Psoas muscle (tissue), 8 donors: ENCODE measurements at places on chromosomes 2 and 18. TPM values are rescaled to one million over a fixed set of nuclear protein-coding genes. Genes with fewer than 3 reads are reported as not detected.

The MGAT5 gene
- 1.1 TPM for polyA plus RNA-seq

DNA sequence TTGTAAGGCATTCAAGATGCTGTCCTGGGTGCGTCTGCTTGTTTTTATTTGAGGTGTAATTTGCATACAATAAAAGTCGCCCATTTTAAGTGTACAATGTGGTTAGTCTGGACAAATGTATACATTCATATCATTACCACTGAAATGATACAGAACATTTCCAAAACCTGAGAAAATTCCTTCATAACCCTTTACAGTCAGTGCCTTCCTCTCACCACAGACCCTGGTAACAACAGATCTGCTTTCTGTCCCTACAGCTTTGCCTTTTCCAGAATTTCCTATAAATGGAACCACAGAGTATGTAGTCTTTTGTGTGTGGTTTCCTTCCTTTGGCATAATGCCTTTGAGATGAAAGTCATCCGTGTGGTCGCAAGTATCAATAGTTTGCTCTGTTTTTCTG is 45.8 kb upstream of the NFU1 start:
- no peak for DNase-seq

GRCh38 chr2:149075853-149076252 is 37.4 kb downstream of the LYPD6B start:
- DNase-seq = no peak

- DNase-seq = no peak
Measured at GRCh38 chr2:27754831-27755230, 16.7 kb upstream of the MRPL33 start.

DNA sequence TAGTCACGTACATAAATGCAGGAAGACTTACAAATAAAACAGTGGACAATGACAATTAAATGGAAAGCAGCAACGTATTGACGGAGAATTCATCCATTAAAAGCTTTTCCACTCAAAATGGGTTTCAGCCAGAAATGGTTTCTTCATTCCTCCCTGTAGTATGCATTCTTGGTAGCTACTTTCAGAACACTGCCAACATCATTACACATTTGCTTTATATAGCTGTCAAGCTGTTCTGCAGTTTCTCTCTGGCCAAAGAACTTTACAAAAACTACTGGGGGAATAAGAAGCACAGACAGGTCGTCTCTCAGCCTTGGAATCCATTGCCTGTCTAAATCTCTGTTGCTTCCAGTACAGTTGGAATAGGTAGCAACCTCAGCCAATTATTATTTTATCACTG is 84.1 kb upstream of the NCKAP5 start:
- DNase-seq = no peak

DNA sequence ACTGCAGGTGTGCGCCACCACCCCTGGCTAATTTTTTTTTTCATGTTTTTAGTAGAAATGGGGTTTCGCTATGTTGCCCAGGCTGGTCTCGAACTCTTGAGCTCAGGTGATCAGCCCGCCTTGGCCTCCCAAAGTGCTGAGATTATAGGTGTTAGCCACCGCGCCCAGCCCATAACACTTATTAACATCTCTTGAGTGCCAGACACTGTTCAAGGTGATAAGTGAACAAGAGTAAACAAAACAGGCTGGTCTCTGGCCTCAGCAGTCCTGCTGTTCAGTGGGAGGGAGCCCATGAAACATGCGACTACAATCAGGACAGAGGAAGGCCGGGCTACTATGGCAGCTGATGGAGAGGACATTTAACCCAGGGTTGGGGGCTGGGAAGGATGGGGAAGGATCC is 42.3 kb downstream of the KCTD1 start:
- no peak for DNase-seq

The CCL20 gene
- polyA plus RNA-seq = 0.36 TPM

DNA sequence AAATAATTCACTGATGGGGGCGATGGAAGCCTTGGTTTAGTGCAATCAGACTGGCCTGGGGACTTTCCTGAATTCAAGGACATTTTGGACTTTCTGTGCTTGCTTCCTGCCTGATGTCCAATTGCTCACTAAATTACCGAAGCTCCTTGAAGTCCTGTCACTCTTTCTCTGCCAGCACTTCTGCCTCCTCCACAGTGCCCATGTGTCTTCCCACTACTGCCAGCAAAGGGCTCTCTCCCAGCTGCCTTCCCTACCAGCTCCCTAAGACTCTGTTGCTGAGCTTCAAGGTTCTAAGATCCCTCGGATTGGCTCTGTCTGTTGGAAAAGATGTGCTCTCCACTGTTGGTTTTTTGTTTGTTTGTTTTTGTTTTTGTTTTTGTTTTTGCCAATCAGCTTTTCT is 158.1 kb downstream of the MTCL1 start:
- DNase-seq = no peak

DNA sequence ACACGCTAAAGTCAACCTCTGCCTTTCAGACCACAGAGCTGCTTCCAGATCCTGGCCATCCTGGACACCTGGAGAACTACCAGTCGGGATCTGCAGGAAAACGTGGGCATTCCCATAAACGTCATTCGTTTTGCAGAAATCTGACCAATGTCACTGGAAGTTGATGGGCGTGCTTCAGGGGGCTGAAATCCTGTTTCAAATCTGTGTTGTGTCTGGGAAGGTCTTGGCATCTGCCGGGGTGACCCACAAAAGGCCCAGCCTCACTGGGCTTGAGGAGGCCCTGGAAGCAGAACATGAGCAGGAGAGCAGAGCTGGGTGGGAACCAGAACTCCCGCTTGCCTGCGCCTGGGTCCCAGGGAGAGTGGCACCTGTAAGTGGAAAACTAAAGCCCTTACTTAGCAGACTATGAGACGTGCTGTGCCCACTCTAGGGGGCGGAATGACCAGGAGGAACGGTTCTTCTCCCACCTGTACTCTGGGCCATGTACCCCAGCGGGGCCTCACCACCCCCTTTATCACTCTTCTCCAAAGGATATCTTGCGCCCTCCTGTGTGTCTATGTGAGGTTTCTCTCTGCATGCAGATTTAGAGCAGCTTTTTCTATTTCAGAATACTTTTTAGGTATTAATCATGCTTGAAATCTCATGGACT is 200.9 kb downstream of the FAM210A start:
- DNase-seq = no peak

DNA sequence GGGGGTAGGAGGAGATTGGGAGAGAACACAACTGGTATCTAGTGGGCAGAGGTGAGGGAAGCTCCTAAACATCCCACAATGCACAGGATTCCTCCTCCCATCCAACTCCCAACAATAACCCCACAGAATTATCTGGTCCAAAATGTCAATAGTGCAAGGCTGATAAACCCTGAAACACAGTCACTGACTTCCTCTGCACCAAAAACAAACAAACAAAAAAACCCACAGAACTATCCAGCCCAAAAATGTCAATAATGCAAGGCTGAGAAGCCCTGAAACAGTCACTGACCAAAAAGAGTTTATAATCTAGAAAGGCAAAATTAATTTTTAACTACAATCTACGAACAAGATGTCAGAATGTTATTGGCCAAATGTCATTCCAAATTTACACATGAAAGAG is 9.8 kb downstream of the TMX3 start:
- DNase-seq = no peak

GRCh38 chr2:44766777-44767176 is 174.7 kb upstream of the SIX3 start:
- DNase-seq = no peak

GRCh38 chr2:28152585-28153280 is 239.9 kb upstream of the FOSL2 start:
- no peak for DNase-seq

GRCh38 chr2:235745597-235745996 is 251.8 kb downstream of the AGAP1 start:
- DNase-seq = no peak

GRCh38 chr2:207416111-207416510 is 113.7 kb upstream of the CREB1 start:
- no peak for DNase-seq

The SLC11A1 gene
- polyA plus RNA-seq = 0.96 TPM

The LAMA1 gene
- polyA plus RNA-seq = 0.04 TPM

DNA sequence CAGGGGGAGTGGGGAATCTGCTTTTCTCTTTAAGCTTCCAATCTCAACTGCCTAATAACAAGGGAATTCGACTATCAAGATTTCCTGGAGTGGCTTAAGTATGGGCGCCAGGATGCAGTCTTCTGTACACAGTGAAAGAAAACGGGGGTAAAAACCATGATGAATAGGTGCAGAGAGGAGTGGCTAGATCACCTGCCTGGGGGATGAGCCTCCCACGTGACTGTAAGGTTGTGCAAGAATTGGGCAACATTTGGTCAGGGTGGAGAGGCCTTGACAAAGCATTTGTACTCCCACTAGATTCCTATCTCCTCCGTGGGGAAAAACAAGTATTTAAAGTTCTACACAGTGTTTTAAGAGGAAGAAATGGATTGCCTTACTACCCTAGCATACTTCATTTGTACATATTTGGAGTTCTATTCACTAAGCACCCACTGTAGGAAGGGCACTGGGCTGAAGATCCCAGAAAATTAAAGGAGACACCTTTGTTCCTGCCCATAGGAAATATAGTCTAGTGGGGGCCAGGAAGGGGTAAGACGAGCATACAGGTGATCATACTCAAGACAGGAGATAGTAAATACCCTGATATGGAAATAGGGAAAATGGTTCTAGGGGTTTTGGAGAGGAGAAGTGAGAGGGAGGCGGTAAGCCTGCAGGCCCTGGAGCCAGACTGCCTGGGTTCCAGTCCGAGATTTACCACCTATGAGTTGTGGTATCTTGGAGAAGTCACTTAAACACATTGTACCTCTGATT is 29.2 kb downstream of the EPAS1 start:
- DNase-seq = no peak

DNA sequence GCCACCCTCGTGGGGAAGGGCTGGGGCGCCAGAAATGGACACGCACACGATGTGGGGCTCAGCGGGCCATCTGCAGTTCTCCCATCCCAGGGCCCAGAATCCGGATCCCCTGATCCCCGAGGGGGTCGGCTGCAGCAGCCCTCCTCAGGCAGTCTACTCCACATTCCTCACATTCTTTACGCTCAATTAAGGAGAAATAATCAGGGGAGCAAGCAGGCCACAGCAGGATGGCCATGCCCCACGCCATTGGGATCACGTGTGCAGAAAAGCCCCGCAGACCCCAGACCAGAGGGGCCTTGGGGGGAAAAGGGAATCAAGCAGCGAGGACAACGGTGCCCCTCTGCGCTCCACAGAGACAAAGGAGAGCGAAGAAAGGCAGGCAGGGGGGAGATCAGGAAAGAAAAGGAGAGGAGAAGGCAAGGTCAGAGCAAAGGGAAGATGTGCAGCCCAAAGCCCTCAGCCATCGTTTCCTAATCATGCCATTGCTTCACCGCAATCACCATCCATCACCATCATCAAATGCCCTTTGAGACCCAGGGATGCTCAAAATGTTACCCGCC is 17.5 kb upstream of the PKDCC start:
- DNase-seq = no peak

DNA sequence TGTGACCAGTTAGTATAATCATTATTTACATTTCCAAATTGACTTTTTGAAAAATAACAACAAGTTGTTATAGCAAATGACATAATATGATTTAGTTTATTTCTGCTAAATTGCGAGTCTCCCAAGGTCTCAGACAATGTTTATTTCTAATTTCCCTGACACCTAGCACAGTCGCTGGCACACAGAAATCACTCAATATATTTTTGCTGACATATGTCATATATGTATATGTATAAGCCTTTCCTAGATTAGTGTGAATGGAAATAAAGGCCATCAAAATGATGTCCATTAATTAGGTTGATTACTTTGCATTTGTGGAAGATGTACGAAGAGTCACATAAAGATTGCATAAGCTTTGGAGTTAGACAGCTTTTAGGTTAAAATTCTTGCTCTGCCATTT is 136.7 kb upstream of the CDH2 start:
- no peak for DNase-seq

The POTEF gene
- polyA plus RNA-seq = not detected

DNA sequence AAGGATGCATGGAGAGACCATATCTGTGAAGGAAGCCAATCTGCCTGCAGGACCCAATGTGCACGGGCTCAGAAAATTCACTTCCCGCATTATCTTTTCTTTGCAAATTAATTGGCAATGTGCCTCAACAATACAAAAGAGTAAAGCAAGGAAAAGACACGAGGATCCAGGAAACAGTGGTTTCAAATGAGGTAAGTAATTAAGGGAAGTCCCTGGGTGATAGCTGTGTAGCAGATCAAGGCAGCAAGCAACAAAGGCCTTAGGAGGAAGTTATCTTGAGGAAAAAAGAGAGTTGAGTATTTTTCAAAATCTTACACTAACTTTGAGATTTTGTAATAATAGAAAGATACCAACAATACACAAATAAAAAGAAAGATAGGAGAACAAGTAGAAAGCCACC is 44.3 kb upstream of the TGIF1 start:
- DNase-seq = no peak

DNA sequence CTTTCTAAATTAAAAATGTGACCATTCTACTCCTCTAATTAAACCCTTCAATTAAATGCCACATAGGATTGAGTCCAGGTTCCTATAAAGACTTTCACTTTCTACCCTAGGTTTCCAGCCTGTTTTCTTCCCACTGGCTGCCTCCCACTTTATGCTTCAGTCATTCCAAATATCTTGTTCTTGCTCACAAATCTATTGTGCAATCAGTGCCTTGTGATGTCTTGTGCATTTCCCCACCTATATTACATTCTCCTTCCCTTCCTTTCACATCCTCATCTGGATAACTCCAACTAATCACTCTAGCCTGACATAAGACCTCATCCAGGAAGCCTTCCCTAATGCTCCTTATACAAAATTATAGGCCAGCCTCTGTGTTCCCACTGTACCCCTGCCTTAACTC is 281.7 kb upstream of the LRATD1 start:
- no peak for DNase-seq

- DNase-seq = no peak
Measured at GRCh38 chr18:25052511-25052921, 299.4 kb downstream of the ZNF521 start.

The CREG2 gene
- 0.04 TPM for polyA plus RNA-seq

DNA sequence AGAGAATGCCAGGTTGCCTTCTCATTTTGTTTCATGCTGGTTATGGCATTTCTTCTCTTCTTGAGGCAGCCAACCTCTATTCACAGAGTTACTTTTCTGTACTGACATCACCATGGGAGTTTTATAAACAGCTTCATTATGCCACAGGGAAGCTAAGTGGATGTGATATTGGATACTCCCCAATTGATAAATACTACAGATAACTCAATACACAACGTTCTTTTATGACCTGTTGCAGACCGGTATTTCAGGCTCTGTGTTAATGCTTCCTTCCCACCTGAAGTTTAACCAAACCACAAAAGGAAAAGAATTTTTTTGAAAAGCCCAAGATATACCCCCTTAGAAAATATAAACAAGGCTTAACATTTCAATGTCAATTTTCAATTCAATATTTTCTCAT is 258.3 kb upstream of the SOX11 start:
- DNase-seq = no peak
